HFFc6 (cell line): ENCODE measurements at places on chromosomes 13 and 19.

GRCh38 chr19:53912653-53913052 is 3.6 kb downstream of the CACNG7 start:
- H3K27ac ChIP-seq: no peak overlapping the region
- DNase-seq: no peak
- H3K27me3 ChIP-seq: peaks cover 38% of the 10 kb centered on the region
- H3K4me3 ChIP-seq: no peak overlapping the region
- peaks cover 14% of the 10 kb centered on the region for H3K4me1 ChIP-seq
- no peaks in the 10 kb centered on the region for H3K36me3 ChIP-seq

DNA sequence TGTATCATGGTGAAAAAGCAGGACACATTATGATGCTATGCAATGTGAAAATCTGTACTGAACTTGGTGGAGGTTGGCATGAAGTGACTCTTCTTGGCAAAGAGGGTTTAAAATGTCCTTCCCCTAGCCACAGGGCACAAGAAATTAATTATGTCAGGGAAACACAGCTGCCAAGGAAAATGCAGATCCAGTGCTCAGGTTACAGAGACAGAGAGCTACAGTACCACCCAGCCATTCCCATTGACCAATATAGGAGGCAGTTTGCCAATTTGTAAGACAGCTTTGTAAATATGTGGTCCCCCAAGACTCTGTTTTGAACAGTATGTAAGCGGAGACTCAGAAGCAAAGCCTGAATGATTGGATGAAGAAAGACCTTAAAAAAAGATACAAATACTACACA is 69.4 kb upstream of the KLF12 start:
- DNase-seq: no peak
- H3K27me3 ChIP-seq: no peaks in the 10 kb centered on the region
- peak overlapping the region; percentile 53 for H3K27ac ChIP-seq
- H3K4me3 ChIP-seq: no peak overlapping the region

- no peak overlapping the region; the same call in 1 of the 2 replicates for H3K27ac ChIP-seq
- peaks cover 11% of the 10 kb centered on the region for H3K4me1 ChIP-seq
- no peak overlapping the region for H3K4me3 ChIP-seq
- peaks cover 14% of the 10 kb centered on the region for H3K27me3 ChIP-seq
- H3K36me3 ChIP-seq: no peaks in the 10 kb centered on the region
- DNase-seq: peak; percentile 62
Measured at GRCh38 chr19:34128558-34129250, 43.6 kb upstream of the LSM14A start.

DNA sequence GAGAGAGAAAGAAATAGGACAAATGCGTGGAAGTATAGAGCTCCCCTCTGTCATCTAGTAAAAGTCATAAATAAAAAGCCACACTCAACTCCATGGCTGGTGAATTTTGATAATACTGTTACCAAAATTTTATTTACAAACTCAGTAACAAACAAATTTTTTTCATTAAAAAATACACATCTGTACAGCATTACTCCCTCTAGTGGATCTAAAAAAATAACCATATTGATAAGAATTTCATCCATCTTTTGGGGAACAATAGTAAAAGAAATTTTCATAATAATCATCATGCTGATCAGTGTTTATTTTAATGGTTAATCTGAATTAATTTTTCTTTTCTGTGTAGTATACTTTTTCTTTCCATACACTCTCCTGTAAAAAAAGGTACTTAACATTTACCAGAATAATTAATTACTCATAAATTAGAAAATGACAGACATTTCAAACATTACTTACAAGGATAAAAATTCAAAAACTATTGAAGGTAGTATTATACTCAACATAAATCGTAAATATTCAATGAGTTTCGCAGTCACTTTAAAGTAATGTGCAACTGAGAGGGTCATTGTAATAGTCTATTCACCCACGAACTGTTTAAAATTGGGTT is 173.5 kb upstream of the LSM14A start:
- no peak overlapping the region for H3K27ac ChIP-seq
- no peak for DNase-seq
- H3K36me3 ChIP-seq: no peaks in the 10 kb centered on the region
- H3K4me3 ChIP-seq: no peak overlapping the region

- DNase-seq: no peak
- H3K36me3 ChIP-seq: no peaks in the 10 kb centered on the region
- no peak overlapping the region for H3K4me3 ChIP-seq
- H3K27me3 ChIP-seq: peaks cover 10% of the 10 kb centered on the region
- no peaks in the 10 kb centered on the region for H3K4me1 ChIP-seq
Measured at GRCh38 chr13:99721606-99722337, 220.5 kb downstream of the TM9SF2 start.

DNA sequence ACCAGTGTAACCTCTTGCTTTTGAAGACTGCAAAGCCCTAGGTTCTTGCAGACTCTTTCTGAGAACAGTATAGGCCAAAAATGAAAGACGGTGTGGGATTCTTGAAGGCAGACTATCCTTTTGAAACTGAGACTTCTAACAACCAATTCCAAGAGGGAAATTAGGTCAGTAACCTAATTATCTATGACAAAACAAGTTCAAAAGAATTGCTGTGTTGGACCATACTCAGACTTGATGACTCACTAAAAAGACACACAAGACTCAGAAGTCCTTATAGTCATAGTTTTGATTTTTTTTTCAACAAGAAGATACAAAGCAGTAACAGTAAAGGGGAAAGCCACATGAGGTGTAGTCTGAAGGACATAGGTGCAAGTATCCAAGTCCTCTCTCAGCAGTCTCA is 624.0 kb upstream of the GPC6 start:
- no peaks in the 10 kb centered on the region for H3K36me3 ChIP-seq
- no peak overlapping the region for H3K4me3 ChIP-seq
- no peak for DNase-seq
- no peaks in the 10 kb centered on the region for H3K27me3 ChIP-seq
- no peak overlapping the region for H3K27ac ChIP-seq

- no peak overlapping the region for H3K4me3 ChIP-seq
- no peaks in the 10 kb centered on the region for H3K36me3 ChIP-seq
- no peak for DNase-seq
- H3K4me1 ChIP-seq: no peaks in the 10 kb centered on the region
- peaks cover 15% of the 10 kb centered on the region for H3K27me3 ChIP-seq
- no peak overlapping the region for H3K27ac ChIP-seq
Measured at GRCh38 chr13:31860002-31860401, 120.7 kb downstream of the RXFP2 start.

DNA sequence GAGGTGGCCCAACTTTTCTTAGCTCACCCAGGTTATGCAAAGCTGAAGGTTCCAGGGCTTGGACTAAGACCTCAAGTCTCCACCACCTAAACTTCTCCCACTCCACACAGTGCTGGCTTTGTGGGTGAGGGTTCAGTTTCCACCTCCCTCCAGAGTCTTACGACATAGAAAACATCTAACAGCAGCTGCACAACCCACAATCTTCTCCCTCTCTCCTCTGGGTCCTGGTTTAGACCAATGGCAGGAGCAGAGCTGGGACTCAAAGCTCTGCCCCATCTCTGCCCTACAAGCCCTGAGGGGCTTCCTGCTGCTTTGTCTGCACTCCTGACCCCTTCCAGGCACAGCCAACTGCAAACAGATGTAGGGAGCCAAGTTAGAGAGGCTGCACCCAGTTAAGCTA is 16.0 kb downstream of the IRGC start:
- peaks cover 2% of the 10 kb centered on the region; the same call in 1 of the 2 replicates for H3K27me3 ChIP-seq
- H3K36me3 ChIP-seq: peaks cover 29% of the 10 kb centered on the region; the same call in 1 of the 2 replicates
- peaks cover 15% of the 10 kb centered on the region for H3K4me1 ChIP-seq
- DNase-seq: no peak
- H3K27ac ChIP-seq: peak overlapping the region; percentile 0; the same call in 1 of the 2 replicates
- H3K4me3 ChIP-seq: no peak overlapping the region

DNA sequence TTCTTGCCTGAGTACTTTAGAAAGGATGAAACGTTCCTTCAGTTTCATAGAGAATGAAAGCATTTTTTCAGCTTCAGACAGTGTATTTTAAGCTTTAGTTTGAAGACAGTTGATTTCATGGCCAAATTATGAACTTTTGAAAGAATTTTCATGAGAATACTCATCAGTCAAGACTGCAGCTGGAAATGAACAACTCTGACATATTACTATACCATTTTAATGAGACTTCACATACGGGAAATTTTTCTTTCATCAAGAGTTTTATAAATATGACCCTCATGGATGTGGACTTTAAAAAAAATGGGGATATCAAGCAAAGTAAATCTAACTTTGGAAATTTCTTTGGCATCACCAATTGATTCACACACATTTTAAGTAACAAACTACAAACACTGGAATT is 6.4 kb downstream of the LATS2 start:
- DNase-seq: peak; percentile 41
- H3K27ac ChIP-seq: peak overlapping the region; percentile 89

GRCh38 chr19:6067975-6068374 is 42.3 kb downstream of the RFX2 start:
- no peak overlapping the region; the same call in 1 of the 2 replicates for H3K4me3 ChIP-seq
- DNase-seq: no peak
- peak overlapping the region; percentile 96 for H3K27ac ChIP-seq

- H3K4me3 ChIP-seq: no peak overlapping the region
- peaks cover 20% of the 10 kb centered on the region for H3K4me1 ChIP-seq
- H3K36me3 ChIP-seq: no peaks in the 10 kb centered on the region
- no peak overlapping the region; the same call in 1 of the 2 replicates for H3K27ac ChIP-seq
- H3K27me3 ChIP-seq: no peaks in the 10 kb centered on the region
Measured at GRCh38 chr13:39410096-39410901, 192.7 kb downstream of the LHFPL6 start.

DNA sequence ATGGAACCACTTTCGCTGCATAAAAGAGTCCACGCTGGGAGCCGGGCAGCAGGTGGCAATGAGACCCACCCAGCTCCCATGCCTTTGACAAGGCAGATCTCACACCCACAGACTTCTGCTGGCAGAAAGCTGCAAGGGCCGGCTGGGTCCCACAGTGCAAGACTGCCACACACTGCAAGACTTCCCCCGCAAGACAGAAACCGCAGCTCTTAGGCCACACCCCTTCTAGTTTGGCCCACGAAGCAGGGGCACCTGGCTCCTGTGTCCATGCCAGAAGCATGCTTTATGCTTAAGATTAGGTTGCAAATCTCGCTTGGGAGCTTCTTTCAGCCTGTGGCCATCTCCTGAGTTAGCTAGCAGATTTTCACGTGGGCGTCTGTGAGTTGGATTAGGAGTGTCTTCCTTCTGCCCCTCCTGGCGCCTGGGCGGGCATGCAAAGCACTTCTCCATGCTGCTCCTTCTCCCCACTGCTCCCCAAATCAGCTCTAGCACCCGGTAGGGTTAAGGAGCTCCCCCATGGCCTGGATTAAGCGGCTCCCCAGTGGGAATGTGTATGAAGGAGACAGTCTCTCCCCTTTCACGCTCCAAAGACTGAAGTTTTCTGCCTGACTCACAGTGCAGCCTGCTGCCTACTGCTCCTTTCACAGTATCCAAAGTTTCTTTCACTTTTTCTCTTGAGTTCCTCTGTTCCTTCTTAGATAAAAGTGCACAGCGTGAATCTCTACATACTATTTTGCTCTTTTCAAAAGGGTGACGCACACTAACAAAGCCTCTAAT is 17.7 kb downstream of the GPC6 start:
- H3K4me1 ChIP-seq: peaks cover 34% of the 10 kb centered on the region
- peak; percentile 57 for DNase-seq

DNA sequence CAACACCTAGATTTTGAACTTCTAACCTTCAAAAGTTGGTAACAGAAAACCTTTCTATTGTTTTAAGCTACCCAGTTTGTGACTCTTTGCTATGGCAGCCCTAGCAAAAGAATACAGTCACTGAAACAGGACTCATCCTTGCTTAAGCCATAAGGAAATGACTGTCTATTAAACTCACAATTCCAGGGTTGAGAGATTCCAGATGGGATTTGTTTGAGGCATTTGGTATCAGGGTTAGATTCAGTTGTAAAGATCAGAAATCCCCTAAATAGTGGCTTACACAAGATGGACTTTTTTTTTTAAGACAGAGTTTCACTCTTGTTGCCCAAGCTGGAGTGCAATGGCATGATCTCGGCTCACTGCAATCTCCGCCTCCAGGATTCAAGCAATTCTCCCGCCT is 41.1 kb upstream of the RGCC start:
- H3K36me3 ChIP-seq: 0 out of 2 replicates have a peak, but pooled peaks cover 7% of the 10 kb centered on the region
- no peak for DNase-seq
- peaks cover 4% of the 10 kb centered on the region; the same call in 1 of the 2 replicates for H3K4me1 ChIP-seq
- H3K27ac ChIP-seq: no peak overlapping the region
- peaks cover 6% of the 10 kb centered on the region; the same call in 1 of the 2 replicates for H3K27me3 ChIP-seq

DNA sequence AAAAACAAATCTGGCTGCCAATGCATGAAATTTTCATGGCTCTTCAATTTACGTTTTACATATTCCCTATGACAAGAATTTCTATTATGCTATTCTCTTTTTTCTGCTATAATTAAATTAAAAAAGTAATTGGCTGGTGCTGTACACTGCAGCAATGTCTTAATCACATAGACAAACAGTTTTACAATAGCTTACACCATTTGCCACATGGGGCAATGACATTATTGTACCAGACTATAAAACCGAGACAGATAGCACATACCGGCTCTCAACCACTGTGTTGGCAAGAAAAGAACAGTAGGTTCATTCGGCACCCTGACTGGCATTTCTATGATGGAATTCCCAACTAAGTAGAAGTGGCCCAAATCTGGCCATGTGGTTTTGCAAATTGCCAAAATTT is 67.7 kb downstream of the DACH1 start:
- H3K4me1 ChIP-seq: no peaks in the 10 kb centered on the region
- no peaks in the 10 kb centered on the region for H3K27me3 ChIP-seq
- H3K4me3 ChIP-seq: no peak overlapping the region
- H3K27ac ChIP-seq: no peak overlapping the region
- no peaks in the 10 kb centered on the region for H3K36me3 ChIP-seq

- H3K36me3 ChIP-seq: peaks cover 14% of the 10 kb centered on the region
- H3K4me1 ChIP-seq: no peaks in the 10 kb centered on the region
- H3K27ac ChIP-seq: no peak overlapping the region
- peaks cover 1% of the 10 kb centered on the region; the same call in 1 of the 2 replicates for H3K27me3 ChIP-seq
- no peak for DNase-seq
Measured at GRCh38 chr19:45264781-45265317, 13.8 kb downstream of the MARK4 start.

DNA sequence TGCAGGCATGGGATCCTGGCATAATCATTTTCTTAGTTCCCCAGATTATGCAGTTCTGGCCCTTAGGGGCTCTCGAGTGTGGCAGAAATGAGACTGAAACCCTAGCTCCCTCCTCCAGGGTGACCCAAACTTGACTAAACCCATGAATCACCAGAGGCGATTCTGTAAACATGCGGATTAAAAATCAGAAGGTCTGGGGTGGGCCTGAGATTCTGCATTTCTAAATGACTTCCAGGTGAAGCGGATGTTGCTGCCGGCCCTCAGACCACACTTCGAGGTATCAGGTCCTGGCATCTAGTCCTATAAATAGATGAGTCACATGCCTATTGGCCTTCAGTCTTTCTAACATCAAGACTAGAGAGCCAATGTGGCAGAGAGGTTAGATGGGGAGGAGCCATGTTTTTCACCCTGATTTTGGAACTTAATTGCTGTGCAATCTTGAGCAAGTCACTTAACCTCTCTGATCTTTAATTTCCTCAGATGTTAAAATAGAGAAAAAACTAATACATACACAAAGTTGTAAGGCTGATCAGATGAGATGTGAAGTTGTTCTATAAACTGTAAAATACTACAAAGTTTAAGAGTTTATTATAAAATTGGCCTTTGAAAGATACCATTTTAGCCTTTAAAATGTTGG is 431.2 kb downstream of the FOXO1 start:
- DNase-seq: no peak
- H3K4me3 ChIP-seq: no peak overlapping the region
- no peaks in the 10 kb centered on the region; the same call in 1 of the 2 replicates for H3K4me1 ChIP-seq
